Stimulated activated CD4-positive, alpha-beta T cell treated with anti-CD3 and anti-CD28 coated beads, Interleukin-15, amount 100 ng/mL, for 48 hours (primary cell): ENCODE measurements at places on chromosomes 3 and 15.

DNA sequence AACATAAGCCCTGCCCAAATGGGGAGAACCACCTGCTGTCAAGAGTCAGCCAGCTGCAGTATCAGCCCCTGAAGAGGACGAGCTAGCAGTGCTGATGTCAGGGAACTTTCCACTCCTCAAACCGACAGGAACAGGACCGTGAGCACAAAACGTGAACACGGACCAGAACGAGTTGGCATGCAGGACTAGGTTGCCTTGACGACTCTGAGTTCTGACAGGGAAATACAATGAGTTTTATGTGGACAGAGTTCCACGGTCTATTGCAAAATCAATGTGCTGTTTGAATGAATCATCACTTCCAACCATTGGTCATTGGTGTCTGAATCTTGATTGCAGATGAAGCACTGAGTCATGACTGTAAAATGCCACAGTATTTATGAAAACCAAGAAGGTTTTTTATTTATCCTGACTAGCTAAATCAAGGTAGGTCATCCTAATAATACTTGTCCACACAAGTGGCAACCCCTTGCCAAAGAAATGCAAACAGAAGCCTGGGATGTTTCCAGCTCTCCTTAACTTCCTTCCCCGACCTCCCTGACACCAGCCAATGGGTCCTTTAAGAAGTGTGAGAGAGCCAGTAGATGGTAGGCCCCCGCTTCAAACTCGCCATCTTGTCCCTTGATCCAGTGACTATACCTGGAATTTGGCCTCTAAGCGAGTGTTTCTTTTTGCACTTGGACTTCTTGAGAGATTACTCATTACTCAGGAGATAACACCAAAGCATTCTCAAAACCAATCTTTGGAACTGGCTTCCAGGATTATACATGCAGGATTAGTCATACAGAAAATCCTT is 119.6 kb downstream of the ASB7 start:
- DNase-seq = no peak

DNA sequence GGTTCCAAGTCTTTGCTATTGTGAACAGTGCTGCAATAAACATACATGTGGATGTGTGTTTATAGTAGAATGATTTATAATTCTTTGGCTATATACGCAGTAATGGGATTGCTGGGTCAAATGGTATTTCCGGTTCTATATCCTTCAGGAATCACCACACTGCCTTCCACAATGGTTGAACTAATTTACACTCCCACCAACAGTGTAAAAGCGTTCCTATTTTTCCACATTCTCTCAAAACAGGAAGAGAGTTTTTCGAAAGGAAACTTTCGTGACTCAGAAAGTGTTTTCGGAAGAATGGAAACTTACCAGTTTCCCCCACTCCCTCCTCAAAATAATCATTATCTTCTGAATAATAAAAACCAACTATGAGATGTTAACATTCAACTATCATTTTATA is 205.8 kb downstream of the ALCAM start:
- no peak for DNase-seq

GRCh38 chr3:45178183-45179023 is 32.2 kb upstream of the CDCP1 start:
- no peak for DNase-seq

- no peak for DNase-seq
Observed at GRCh38 chr3:132870541-132870940, 148.3 kb upstream of the NPHP3 start.

GRCh38 chr3:173275740-173276139 is 121.8 kb upstream of the NLGN1 start:
- DNase-seq = no peak

GRCh38 chr15:90015749-90016148 is 14.6 kb downstream of the ZNF710 start:
- DNase-seq = no peak

DNA sequence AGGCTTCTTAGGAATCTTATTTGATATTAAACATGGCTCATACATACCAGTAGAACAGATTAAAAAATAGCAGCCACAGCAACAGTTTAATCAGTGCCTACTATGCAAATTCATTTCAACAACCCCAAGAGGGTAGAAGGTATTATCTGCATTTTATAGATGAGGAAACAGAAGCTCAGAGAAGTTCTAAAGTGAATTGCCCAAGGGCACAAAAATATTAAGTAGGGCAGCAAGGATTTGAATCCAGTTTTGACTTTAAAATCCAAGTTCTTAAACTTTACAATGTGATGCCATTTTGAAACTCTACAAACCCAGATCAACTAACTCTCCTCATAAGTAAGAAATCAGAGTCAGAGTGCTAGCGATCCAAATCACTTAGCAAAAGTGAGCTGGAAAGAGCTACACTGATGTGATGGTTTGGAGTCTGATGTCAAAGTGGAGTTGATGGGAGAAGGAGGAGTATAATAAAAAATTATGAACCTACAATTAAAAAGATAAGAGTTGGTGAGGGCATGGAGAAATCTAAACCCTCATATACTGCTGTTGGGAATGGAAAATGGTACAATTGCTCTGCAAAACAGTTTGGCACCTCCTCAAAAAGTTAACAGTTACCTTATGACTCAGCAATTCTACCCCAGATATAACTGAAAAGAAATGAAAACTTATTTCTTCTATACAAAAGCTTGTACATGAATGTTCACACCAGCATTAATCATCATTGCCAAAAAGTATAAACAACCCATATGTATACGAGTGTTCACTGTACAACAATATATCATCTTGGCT is 51.0 kb upstream of the PLXND1 start:
- no peak for DNase-seq

DNA sequence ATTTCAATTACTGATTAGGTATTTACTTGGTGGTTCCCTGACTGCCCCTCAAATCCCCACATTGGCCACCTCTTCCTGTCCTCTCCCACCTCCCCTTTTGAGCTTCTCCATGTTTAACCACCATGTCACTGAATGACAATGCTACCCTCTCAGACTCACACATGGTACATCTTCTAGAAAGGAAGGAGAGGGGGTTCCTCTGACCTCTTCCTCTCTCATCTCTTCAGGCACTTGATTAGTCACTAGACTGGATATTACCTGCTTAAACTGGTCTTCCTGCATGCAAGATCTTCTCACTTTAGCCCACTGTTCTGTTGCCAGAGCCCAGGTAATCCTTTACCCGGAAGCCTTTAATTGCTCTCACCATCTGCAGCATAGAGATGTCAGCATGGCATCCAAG is 64.9 kb downstream of the DIPK2A start:
- no peak for DNase-seq

- DNase-seq = no peak
Observed at GRCh38 chr3:193641440-193641775, 48.4 kb downstream of the OPA1 start.

DNA sequence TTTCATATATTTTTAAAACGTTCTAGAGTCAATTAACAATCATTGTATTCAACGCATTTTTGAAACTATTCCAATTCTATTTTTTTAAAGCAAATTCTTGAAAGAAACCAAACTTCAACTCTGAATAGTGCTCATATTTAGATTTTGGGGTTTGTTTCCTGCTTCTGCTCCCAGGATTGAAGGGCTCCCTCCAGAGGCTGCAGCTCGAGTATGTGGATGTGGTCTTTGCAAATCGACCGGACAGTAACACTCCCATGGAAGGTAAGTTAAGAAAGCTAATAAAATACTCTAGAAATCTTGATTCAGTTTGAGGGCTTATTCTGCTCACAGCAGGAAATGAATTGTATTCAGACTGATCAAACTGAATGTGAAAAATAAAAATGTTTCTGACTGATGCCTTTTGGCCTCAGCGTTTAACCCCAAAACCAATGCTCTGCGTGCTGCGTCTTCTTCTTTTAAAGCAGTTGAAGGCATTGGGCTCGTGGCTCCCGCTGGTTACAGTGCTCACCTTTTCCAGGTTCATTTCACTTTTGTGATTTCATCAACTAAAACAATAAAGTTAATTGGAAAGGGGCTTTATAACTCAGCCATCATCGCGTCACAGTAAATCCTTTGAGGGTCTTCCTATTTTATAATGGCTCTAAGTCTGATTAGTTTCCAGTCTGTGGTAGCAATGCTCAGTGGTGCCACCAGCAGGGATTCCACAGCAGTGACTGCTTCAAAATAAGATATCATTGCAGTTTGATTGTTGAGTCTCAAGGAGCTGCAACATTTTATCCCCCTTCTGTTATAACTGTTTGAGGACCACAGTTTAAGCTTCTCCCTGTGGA is 80.1 kb downstream of the SSR3 start:
- no peak for DNase-seq

GRCh38 chr15:96097661-96098060 is 232.8 kb upstream of the NR2F2 start:
- DNase-seq = no peak

DNA sequence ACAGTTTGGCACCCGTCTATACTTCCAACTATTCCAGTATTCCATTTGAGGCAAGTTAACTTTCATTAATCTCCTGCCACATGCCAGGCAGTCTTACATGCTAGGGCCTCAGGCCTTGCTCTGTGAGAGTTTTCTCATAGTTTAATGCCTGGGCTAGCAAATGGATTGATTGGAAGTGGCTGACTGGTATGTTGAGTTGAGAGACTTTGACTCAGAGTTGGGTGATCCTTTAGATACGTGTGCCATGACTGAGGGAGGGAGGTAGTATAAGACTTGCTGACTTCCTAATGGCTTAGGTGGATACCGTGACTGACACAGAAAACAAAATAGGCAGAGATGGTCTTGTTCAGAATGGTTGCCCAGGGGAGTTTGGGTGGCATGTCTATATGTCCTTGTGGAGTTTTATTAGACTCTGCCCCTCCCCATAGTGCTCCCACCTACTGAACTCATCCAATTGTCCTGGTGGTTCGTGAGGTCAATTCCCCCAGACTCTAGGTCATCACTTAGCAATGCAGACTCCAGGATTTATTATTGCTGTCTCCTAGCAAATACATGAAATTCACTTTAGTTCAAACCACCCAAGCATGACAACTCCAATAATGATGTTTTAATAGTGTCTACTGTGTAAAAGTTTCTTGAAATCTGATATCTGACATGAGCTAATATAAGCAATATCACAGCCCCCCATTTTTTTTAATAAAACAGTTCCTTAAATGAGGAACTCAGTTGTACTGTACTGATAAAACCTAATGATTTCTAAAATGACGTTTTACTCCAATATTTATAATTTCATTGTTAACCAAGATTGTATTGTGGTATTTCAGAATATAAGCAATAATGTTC is 413.9 kb upstream of the MDFIC2 start:
- DNase-seq = no peak
